ENCODE measurements at places on chromosomes 7 and 10. TPM values are rescaled to one million over a fixed set of nuclear protein-coding genes. Genes with fewer than 3 reads are reported as not detected.

Gene PON1
- 1.5 TPM for total RNA-seq

Gene TFPI2
- 11.2 TPM for total RNA-seq

Gene AQP1
- 0.28 TPM for total RNA-seq

DNA sequence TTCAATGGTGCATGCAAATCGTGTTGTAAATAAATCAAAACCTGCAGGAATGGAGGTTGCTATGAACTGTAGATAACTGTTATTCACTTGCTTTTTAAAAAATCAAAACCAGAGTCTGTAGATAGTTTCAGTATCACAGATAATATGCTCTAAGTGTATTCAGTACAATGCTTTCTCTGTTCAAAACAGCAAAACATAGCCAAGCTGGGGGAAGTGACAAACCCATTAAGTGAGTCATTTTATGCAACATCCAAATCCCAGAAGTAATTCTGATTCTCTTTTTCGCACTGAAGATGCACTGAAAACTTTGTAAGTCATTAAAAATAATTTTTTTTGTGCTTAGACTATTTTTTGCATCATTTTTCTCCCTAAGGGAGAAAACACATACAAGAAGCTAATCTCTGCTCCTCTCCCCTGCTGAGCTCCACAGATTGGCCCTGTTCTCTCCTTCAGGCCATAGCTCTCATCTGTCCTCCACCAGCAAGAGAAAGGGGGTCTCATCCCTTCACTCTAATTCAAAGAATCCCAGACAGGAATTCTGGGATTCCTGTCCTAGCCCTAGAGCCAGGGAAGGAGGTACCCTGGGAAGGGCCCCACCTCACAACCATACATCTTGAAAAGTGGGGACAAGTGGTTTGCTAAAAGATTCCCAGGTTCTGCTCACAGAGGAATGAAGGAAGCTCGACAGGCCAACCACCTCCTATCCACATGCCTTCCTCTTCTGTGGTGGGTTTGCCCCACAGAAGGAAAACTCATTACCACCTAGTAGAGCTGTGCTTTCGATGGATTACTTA is 4.9 kb downstream of the PRTFDC1 start:
- no peak overlapping the region for H3K4me3 ChIP-seq
- H3K27ac ChIP-seq, result no peak overlapping the region
- H3K27me3 ChIP-seq, result no peaks in the 10 kb centered on the region
- no peaks in the 10 kb centered on the region for H3K36me3 ChIP-seq
- no peak for DNase-seq
- peaks cover 18% of the 10 kb centered on the region for H3K4me1 ChIP-seq

- DNase-seq, result no peak
- no peak overlapping the region for H3K27ac ChIP-seq
- H3K27me3 ChIP-seq, result no peaks in the 10 kb centered on the region
Observed at GRCh38 chr10:92011560-92012214, 88.1 kb downstream of the BTAF1 start.

DNA sequence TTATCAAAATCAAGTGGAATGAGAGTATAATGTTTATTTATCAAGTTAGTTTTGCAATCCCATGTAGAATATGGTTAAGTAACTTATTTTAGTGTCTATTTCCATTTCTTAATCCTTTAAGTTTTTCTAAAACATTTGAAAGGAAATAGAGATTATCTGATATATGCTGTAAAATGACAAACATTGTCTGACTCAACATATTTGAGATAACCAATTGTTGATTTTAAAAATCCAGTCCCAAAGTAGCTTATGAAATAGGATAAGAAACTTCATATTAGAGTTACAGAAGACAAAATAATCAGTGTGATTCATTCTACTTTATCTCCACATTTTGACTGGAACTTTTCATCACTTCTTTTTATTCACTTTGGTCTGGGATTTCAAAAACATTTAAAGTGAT is 38.7 kb upstream of the CDK1 start:
- no peaks in the 10 kb centered on the region for H3K27me3 ChIP-seq
- no peak overlapping the region for H3K4me3 ChIP-seq
- no peaks in the 10 kb centered on the region for H3K36me3 ChIP-seq
- H3K27ac ChIP-seq, result no peak overlapping the region
- DNase-seq, result no peak

GRCh38 chr7:107638594-107638993 is 22.0 kb upstream of the SLC26A4 start:
- H3K4me3 ChIP-seq, result no peak overlapping the region
- DNase-seq, result no peak

DNA sequence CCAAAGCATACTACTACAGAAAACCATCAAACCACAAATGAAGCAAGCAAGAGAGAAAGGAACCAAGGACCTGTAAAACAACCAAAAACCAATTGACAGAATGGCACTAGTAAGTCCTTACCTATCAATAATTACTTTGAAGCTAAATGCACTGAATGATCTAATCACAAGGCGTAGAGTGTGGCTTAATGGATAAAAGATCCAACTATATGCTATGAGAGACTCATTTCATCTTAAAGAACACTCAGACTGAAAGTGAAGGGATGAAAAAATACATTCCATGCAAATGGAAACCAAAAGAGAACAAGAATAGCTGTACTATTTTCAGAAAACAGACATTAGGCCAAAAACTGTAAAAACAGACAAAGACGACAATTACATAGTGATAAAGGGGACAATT is 70.7 kb downstream of the CRPPA start:
- no peaks in the 10 kb centered on the region for H3K4me1 ChIP-seq
- H3K4me3 ChIP-seq, result no peak overlapping the region

Data from GM23338 (cell line).